Left lobe of liver (tissue), 2 donors: ENCODE measurements at places on chromosomes 6 and 20.

DNA sequence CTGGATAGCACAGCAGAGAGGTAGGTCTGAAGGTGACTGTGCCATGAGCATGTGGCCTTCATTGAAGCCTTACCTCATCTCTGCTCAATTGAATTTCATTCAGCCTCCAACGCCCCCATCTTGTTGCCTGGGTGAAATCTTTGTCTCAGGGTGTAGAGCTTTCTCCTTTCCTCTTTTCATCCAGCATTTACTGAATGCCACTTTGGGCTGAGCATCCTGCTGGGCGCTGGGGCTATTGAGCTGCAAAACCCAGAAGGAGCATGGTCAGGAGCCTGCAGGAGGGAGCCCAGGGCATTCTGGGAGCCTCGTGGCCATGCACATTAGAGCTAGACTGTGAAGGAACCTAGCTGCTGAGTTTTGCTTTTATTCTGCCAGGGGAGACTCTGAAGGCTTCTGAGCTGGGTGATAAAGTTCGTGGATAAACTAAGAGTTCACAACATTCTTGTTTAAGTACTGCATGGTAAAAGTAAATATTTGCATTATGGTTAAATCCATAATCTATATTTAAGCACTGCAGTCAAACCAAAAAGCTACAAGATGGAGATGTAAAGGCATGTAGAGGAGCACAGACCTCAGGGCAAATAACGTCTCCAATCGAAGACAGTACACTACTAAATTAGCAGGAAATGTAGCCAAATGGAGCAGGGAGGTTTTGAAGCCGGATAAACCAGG lies 13.2 kb upstream of the ASXL1 start:
- no peak for DNase-seq

DNA sequence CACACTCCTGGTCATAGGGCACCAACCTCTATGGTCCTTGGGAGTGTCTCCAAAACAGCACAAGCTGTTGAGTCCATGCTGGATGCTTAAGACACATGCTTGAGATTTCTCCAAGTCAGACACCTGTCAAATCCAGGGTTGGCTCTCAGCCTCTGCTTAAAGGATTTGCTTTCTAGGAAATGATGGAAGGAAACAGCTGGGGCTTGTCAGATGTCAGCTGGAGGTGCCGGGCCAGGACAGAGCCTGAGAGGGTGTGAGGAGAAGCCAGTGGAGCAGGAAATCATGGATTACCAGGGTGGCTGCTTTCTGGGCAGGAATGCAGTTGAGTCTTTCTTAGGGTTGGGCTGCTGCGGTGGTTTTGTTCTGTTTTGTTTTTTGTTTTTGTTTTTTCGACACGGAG lies 83.0 kb upstream of the FAM184A start:
- no peak for DNase-seq

- DNase-seq = no peak
Measured at GRCh38 chr6:1105833-1106400, 206.0 kb upstream of the FOXQ1 start.

- DNase-seq = no peak
Measured at GRCh38 chr6:2020909-2021308, 224.5 kb downstream of the GMDS start.

- DNase-seq = peak; percentile 50
Measured at GRCh38 chr20:17611540-17612286, 41.8 kb downstream of the DSTN start.

GRCh38 chr6:108609276-108609769 lies 48.6 kb downstream of the FOXO3 start:
- no peak for DNase-seq

DNA sequence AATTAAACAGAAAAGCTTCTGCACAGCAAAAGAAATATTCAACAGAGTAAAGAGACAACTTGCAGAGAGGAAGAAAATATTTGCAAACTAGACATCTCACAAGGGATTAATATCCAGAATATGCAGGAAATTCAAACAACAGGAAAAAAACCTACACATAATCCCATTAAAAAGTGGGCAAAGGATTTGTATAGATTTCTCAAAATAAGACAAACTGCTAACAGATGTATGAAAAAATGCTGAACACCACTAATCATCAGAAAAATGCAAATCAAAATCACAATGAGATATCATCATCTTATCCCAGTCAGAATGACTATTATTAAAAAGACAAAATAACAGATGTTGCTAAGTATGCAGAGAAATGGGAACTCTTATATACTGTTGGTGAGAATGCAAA lies 129.6 kb downstream of the SYNDIG1 start:
- DNase-seq = no peak

DNA sequence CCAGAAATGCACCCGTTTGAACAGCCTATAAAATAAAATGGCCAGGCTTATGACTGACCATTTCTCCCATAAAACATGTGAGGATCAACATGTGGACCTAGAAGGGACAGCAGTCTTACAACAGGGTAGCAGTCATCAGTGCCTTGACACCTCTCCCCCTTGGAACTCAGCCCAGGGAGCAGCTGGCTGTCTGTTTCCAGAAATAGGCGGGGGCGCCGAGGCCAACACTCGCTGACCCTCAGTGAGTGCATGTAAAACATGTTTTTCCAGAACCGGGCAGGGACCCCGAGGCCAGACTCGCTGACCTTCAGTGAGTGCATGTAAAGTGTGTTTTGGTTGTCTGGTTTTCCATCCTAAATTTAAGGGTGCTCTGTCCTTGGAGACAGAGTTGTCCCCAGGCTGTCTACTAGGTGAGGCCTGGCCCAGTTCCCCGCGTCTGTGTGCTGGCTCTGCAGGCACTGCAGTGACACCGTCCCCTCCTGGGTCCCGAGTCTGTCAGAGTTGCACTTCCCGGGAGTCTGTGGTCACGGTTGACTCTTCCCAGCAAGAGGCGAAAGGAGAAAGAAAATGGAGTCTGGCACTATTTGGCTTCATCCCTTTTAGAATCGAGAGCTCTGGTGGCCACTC lies 19.8 kb upstream of the ADRM1 start:
- no peak for DNase-seq

GRCh38 chr20:23029324-23029723 lies 5.8 kb upstream of the SSTR4 start:
- DNase-seq = no peak

DNA sequence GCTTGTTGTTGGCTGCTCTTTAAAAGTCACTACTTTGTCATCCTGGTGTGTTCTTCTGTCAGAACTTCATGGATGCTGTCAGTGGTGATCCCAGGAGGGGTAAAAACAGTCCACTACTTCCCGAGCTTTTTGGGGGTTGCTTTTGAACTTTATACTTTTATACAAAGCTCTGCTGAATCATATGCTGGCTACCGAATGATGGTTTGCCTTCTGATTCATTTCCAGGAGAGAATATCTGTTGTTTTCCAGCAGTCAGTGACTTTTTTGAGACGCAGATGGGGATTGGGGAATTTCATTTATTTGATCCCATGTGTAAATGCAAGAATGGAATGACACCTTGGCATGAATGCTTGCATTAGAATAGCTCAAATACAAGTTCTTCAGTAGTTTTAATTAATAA lies 32.7 kb upstream of the COL10A1 start:
- no peak for DNase-seq
